ENCODE measurements at places on chromosomes 4 and X.

DNA sequence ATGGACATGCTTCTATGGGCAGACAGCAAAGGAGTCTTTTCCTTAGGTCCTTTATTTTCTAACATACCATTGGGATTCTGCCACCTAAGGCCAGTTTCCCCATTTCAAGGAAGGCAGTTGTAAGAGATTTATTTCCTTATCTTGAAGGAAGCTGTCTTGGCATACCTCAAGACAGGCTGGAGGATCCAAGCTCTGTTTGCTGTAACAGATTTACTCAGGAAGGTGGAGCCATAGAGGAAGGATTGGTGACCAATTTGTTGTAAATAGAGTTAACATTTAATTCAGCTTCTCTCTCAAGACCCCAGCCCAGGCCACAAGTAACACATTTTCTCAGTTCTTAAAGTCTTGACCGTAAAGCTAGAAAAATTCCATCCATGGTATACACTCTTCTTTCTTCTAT lies 131.6 kb upstream of the TENM3 start:
- DNase-seq: no peak

DNA sequence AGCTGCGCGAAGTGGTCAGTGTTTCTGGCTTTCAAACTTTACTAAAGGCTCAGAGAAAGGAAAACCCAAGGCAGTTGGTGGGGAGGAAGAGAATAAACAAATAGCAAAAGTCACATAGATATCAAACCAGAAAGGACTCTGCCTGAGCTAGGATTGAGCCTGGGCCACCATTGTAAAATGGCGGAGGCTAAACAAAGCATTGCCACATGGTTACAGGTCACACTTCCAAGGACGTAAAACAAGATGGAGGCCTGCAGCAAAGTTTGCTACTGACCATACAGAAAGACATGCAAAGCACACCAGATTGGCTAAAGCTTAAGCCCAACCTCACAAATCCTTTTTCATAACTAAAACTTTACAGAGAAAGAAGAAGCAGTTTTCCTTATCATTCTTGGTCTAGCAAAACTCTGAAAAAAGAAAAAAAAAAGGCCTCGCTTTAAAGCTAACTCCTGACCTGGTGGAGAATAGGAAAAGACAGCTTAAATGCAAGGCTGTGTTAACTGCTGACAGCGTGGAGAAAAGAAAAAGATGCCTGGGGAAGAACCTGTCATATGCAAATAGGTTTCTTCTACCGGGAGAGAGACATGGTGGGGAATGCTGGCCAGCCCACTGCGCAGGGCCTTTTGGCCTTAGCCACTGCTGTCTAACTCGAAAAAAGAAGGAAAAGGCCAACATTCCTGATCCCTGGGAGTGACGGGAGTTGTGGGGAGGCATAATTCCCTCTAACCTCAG lies 81.8 kb upstream of the SMARCA5 start:
- DNase-seq: no peak

DNA sequence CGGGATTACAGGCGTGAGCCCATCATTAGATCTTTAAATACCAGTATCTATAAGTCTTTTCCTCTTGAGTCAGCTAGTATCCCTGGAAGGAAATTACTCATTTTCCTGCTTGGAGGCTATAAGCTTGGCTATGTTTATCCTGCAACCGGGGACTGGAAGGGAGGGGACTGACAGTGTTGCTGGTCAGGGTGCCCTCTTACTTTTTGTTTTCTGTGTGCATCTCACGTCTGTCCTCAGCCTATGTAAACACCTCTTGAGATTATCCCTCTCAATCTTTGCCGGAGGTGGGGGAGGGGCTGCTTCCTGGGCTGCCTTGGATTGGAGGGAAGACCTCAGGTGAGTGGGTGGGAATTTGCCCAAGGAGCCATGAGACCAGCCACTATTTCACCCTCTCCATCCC lies 37.0 kb downstream of the HTT start:
- DNase-seq: no peak

- no peak for DNase-seq
Measured at GRCh38 chr4:145446184-145446583, 35.5 kb upstream of the SMAD1 start.

DNA sequence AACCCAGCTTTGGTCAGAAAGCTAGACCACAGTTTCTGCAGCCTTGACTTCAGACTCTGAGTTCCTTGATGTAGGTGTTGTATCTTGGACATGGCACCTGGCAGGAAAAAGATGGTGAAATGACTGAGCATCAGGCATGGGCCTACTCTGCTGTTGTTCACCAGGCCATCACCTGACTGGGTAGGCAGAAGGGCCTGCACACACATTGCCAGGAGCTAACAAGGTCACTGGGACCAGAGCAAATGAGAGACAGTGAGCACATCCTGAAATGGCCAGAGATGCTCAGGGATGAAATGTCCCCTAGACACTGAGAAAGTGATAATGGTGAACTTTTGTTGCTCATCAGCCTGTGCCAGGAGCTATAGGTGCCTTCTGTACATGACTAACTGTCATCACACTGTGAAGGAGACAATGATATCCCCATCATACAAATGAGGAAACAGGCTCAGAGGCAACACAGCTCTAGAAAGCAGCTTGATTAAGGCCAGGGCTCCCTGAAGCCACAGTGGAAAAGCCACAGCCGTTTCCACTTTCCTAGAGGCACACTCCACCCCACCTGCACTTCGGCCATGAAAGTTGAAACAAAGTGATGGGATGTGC lies 128.3 kb downstream of the TSPAN5 start:
- no peak for DNase-seq

GRCh38 chr4:56786955-56787354 lies 34.5 kb downstream of the SPINK2 start:
- DNase-seq: peak; percentile 69

GRCh38 chr4:102299354-102300107 lies 45.8 kb downstream of the SLC39A8 start:
- peak; percentile 7 for DNase-seq

- no peak for DNase-seq
Measured at GRCh38 chrX:103741879-103742278, 31.2 kb downstream of the TMEM31 start.

GRCh38 chrX:7514871-7515599 lies 327.9 kb upstream of the VCX start:
- no peak for DNase-seq

DNA sequence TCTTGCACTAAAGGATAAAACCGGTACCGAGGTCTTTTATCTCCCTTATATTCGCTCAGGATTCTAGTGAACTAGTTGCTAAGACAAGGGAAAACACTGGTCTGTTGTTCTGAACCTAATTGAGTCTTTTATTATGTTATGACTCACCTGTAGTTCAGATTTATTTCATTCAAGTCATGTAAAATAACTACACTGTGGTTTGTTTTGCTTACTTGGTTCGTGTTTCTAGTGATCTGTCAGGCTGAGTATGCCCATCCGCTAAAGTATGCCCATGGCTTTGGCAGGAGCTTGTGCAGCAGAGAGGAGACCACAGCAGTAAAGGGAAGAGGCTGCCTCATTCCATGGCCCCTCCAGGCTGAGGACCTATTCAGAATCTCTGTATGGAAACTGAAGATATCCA lies 126.1 kb downstream of the AFF1 start:
- no peak for DNase-seq

GRCh38 chr4:123412091-123412505 lies 15.5 kb downstream of the SPRY1 start:
- DNase-seq: no peak

GRCh38 chr4:69876071-69876470 lies 16.1 kb upstream of the SULT1E1 start:
- no peak for DNase-seq

DNA sequence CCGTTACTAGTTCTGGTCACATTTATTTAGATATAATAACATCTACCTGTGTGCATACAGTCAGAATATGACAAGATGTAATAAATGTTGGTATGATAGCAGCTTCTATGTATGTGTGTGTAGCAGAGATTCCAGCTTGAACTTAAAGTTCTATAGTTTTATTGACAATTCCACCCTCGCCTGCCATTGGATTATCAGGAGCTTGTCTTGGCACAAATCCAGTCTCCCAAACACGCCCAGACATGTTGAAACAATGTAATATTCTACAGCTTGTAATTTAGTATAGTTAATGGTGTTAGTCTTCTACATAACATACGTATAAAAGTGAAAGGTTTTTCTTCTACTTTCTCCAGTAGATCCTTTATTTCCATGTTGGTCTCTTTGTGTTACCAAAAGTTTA lies 44.4 kb downstream of the BBS12 start:
- DNase-seq: no peak

DNA sequence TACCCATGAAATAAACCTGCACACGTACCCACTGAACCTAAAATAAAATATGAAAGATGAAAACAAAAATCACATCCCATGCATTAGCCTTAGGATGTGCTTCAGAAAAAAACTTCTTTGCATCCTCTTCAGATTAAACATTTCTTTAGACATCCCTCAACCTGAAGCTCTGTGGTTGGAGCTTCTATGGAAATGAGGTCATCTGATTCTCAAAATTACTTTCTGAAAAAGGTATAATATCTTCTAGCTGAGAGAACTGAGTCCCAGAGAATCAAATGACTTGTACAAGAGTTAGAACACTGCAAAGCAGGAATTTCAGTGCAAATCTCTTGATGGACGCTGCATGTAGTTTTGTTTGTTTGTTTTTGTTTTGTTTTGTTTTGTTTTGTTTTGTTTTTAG lies 19.1 kb upstream of the ANTXR2 start:
- DNase-seq: no peak

DNA sequence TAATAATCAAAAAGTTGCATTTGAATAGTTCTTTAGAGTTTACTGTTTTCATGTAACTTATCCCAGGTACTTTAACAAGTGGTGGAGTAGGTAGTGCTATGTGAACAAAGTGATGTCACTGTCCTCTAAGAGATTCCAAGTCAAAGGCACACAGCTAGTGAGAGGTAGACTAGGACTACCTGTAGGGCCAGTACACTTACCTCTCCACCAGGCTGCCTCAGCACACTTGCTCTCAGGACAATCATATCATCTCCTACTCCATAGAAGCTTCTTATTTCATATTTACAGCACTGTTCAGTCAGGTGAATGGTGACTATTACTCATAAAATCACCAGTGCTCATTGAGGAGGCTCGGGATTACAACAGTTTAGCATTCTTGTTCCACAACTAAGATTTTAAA lies 173.0 kb upstream of the EMCN start:
- DNase-seq: no peak

- no peak for DNase-seq
Measured at GRCh38 chrX:54964766-54965497, 29.1 kb downstream of the PFKFB1 start.

GRCh38 chr4:69025191-69025998 lies 70.9 kb upstream of the UGT2B7 start:
- no peak for DNase-seq

DNA sequence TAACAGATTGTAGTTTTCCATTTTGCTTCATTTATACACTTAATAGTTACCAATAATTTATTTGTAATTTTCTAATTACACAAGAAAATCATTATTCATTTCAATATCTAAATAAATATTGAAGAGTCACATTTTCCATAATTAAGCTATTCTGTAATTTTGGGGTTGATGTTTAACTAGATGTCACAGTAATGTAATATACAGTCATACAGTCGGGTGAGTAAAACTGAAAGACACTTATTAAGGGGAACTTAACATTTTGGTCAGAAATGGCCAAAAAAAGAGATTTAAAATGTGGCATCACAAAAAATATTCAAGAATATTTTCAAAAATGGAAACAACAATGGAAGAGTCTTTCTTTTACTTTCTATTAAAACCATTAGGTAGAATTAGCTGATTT lies 1080.3 kb downstream of the ARAP2 start:
- no peak for DNase-seq

GRCh38 chr4:74670583-74670982 lies 123.7 kb downstream of the BTC start:
- no peak for DNase-seq

GRCh38 chr4:151012820-151013219 lies 2.3 kb downstream of the LRBA start:
- no peak for DNase-seq

- DNase-seq: no peak
Measured at GRCh38 chr4:169208516-169208915, 62.2 kb downstream of the SH3RF1 start.

DNA sequence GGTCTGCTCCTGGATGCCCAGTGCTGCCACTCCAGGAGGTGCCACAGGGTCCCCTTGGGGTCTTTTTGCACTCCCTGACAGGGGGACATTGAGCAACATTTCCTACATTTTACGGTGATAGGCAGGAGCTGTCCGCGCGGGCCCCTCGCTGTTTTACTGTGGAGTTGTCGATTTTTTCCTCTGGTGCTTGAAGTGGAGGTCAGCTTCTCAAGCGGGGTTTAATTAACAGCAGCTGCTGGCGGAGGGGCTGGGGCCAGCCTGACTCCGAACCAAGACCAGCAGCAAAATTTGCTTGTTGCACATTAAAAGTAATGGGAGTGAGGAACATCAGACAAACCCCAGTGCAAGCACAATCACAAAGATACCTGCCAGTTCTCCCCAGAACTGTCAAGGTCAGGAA lies 13.2 kb upstream of the SH3TC1 start:
- no peak for DNase-seq

DNA sequence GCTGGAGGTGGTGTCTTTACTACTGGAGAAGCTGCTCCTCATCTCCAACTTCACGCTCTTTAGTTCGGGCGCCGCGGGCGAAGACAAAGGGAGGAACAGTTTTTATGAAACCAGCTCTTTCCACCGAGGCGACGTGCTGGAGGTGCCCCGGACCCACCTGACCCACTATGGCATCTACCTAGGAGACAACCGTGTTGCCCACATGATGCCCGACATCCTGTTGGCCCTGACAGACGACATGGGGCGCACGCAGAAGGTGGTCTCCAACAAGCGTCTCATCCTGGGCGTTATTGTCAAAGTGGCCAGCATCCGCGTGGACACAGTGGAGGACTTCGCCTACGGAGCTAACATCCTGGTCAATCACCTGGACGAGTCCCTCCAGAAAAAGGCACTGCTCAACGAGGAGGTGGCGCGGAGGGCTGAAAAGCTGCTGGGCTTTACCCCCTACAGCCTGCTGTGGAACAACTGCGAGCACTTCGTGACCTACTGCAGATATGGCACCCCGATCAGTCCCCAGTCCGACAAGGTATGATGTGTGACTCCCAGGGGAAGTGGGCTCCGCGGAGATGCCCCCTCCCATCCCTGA lies 634 bp downstream of the LRAT start:
- no peak for DNase-seq

DNA sequence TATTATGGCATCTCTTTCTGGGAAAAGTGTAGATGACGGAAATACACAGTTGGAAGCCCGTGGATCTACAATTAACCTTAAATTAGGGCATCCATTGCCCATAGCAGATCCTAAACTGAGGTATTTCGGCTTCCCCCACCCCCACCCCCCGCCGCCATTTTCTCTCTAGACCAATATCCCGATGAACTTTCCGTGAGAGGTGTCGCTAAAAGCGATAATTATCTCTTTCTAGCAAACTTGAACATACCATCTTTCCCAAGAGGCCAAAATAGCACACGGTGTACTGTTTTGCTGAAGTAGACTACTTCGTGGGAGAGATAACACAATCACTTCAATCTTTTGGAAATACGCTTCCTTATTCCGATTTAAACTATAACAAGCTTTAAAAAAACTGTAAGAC lies 554 bp downstream of the KLHL15 start:
- no peak for DNase-seq

- DNase-seq: no peak
Measured at GRCh38 chr4:94442251-94442650, 9.5 kb upstream of the PDLIM5 start.
